ENCODE measurements at places on chromosomes 16 and 17. TPM values are rescaled to one million over a fixed set of nuclear protein-coding genes. Genes with fewer than 3 reads are reported as not detected.

DNA sequence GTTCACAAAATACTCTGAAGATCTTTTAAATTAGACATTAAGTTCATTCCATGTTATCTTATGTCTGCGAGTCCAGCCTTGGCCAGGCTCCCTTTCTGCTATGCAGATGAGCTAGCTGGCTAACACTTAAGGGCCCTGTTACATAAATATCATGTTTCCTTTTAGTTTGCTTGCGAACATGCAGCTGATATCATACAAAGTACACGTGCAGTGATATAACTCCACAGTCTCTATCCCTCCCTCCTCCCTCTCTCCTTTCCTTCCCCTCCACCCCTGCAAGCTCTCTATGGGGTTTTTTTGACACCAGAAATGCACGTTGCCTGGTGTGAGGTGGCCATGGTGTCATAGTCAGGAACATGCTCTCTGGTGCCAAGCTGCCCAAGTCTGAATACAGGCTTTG lies 46.1 kb downstream of the ARHGAP17 start:
- no peak overlapping the region for H3K27ac ChIP-seq
- no peak for DNase-seq
- H3K36me3 ChIP-seq: peaks cover 65% of the 10 kb centered on the region
- no peaks in the 10 kb centered on the region for H3K4me1 ChIP-seq

Gene THAP11
- total RNA-seq: 42.5 TPM

Gene AGRP
- total RNA-seq: not detected

Gene POLR3K
- 4.0 TPM for total RNA-seq

GRCh38 chr16:83973581-83974385 lies 5.7 kb downstream of the NECAB2 start:
- H3K4me1 ChIP-seq: no peaks in the 10 kb centered on the region
- H3K27me3 ChIP-seq: no peaks in the 10 kb centered on the region
- no peak overlapping the region for H3K4me3 ChIP-seq

Gene RABEP2
- total RNA-seq: 22.5 TPM

DNA sequence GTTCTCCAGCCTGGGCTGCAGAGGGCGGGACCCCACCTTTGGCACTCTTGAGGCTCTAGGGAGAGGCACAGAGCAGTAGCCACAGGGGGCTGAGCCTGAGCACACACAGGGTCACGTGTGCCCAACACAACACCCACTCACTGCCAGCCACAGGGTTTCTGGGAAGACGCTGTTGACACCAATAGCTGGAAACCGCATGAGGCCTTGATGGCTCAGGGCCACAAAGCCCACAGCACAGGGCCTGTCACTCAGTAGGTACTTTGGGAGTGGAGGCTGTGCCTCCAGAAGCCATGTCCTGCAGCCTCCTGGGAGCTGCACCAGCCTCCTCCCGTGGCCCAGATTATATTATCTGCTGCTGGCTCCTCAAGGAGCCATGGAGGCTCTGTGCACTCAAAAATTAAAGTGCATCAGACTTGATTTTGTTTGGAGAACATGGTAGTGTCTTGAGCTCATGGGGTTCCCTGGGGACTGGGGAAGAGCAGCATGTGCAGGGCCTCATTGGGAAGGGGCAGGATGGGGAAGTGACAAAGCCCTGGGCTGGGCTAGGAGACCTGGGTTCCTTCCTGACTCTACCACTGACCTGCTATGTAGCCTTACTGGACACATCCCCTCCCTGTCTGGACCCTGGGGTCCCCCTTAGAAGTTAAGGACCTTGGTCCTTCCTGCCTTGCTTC lies 12.5 kb upstream of the SREBF1 start:
- H3K4me1 ChIP-seq: peaks cover 45% of the 10 kb centered on the region
- peaks cover 17% of the 10 kb centered on the region for H3K36me3 ChIP-seq
- DNase-seq: peak; percentile 75
- H3K27me3 ChIP-seq: no peaks in the 10 kb centered on the region
- H3K27ac ChIP-seq: peak overlapping the region; percentile 85
- no peak overlapping the region for H3K4me3 ChIP-seq

Gene KPNA2
- total RNA-seq: 19.2 TPM
